ENCODE measurements at places on chromosomes 13 and 19.

DNA sequence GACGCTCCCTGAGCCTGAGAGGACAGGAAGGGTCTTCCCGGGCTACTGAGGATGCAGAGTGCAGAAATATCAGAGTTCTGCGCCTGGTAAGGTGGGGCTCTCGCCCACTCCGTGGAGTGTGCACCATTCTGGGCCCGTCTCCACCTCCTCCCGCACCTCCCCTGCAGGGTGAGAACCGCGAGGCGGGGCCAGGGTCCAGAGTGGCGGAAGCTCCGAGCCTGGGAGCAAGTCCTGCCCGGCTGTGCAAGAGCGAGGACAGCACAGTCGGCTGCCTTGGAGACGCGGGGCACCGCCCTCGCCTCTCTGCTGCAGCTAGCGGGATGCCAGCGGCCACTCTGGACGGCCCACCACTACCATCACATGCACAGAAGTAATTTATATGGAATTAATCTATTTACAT, 2304.4 kb downstream of the PCDH9 start:
- no peak for DNase-seq

- DNase-seq: no peak
These were observed 82.3 kb upstream of the PDCD5 start for GRCh38 chr19:32498648-32499200.

GRCh38 chr13:57784633-57785032, 153.1 kb downstream of the PCDH17 start:
- DNase-seq: no peak

DNA sequence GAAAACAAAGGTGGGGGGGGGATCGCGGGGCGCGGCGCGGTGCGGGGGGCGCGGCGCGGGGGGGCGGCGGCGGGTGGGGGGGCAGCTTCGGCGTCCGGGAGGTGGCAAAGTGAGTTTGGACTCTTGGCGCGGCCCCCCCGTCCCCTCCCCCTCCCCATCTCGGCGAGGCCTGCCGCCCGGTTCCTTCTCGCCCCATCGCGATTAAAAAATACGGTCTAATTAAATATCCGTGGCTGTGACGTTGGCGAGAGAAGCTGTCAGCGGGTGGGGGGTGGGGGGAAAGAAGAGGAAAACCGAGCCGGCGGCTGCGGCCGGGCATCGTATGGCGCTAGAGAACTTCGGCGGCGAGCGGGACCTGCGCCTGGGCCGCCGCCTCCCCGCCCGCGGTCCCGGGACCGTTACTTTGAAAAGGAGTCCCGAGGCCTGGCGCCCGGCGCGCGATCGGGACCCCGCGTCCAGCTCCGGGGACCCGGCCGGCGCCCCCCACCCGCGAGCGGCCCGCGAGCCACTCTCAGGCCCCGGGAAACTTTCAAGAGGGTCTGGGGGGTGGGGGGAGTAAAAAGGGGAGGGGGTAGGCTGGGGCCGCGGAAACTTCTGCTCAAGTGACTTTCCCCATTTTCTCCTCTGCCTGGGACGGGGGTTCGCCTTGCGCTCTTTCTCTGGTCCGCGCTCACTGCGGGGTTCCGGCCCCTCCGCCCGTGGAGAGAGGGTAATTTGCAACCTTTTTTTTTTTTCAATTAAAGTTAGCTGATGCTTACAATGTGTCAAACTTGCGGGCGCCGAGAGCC, 146.3 kb upstream of the ZNF536 start:
- no peak for DNase-seq

- no peak for DNase-seq
These were observed 304.4 kb downstream of the DCLK1 start for GRCh38 chr13:35826626-35827254.

Data from left renal cortex interstitium (tissue), 4 donors.